ENCODE measurements at places on chromosomes 1 and 21.

DNA sequence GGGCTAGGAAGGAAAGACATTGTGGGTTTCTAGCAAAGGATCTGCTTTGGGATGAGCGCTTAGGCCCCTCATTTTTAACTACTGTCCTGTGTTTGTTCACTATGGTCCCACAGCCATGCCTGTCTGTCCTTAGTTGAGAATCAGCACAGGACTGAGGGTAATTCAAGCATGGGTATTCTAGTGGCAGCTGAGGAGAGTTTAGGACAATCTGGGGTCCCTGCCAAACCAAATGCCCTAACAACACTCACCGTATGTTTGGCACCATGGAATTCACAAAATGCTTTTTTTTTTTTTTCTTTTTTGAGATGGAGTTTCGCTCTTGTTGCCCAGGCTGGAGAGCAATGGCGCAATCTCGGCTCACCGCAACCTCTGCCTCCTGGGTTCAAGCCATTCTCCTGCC lies 10.4 kb downstream of the ARHGEF11 start:
- no peak for DNase-seq

GRCh38 chr1:110502402-110503151 lies 16.4 kb downstream of the KCNA10 start:
- DNase-seq, result no peak

- DNase-seq, result no peak
Measured at GRCh38 chr1:64680599-64680998, 64.3 kb upstream of the RAVER2 start.

DNA sequence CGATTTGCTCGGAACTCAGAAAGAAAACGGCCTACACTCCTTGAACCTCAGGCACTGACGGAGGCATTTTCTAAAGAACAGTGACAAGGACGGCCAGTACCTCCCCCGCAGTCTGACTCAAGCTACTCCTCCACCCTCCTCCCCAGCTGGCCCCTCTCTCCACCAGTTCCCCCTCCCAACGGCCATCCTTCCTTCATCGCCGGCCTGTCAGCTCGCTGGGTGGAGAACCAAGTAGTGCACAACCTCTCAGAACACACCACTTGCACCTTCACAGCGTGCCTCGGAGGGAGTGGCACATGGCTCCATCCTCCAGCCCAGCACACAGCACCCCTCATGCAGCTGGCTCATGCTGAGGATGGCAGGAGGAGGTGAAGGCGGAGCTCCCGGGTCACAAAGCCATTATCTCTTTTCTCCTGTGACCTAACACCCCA lies 58.8 kb downstream of the TOR1AIP2 start:
- no peak for DNase-seq
